ENCODE measurements at places on chromosomes 7 and 10.

DNA sequence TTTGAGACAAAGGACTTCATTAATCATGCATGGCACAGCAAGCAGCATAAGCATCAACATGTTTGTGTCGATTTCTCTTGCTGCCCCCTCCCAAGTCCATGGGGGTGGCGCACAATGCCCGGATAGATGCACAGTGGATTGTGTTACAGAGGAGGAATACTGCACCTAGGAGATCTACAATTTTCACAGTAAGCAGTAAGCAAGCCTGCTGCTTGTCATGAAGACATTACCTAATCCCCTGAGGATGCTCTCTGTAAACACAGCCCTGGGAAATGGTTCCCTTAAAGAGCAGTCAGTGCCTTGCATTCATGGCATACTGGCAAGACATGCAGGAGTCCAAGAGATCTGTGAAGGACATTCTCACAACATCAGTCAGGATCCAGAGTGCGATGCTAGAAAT lies 137.7 kb downstream of the ETV1 start:
- peak; percentile 38 for DNase-seq

- no peak for DNase-seq
Measured at GRCh38 chr10:94208315-94208714, 154.4 kb downstream of the NOC3L start.

DNA sequence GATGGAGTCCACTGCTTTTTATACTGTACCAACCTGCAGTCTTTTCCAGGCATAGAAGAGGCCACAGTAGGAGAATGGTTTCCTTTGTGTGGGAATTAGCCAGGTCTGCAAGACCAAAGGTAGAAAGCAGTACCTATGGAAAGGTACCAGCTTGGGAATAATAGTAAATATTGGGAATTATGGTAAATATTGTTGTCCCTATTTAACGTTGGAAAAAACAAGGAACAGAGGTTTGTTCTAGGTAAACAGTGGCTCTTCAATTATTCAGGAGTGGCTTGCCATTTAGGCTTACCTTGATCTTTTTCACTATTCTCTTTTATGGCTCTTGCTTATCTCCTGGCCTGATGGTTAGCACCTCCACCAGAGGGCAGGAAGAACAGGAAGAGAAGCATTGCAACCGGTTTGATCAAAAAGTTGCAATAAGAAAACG lies 43.9 kb upstream of the GSAP start:
- DNase-seq, result no peak

GRCh38 chr7:17020250-17020649 lies 138.5 kb upstream of the AGR3 start:
- no peak for DNase-seq

DNA sequence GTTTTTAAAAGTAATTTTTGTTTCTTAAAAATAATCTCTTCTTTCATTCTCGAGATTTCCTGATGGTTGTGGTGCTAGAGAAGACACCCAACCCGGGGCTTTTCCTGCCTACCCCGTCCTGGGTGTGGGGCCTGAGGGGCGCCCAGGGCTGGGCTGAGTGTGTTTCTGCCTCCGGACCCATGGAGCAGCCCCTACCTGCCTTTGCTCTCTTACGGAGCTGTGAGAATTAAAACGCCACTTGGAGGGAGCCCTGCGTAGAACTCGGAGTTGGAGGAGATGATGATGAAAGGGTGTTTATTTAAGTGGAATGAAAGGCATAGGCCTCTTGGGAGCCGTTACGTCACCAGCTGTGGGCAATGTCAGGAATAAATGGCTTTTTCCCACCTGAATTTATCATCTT lies 261.8 kb upstream of the SHH start:
- DNase-seq, result no peak

DNA sequence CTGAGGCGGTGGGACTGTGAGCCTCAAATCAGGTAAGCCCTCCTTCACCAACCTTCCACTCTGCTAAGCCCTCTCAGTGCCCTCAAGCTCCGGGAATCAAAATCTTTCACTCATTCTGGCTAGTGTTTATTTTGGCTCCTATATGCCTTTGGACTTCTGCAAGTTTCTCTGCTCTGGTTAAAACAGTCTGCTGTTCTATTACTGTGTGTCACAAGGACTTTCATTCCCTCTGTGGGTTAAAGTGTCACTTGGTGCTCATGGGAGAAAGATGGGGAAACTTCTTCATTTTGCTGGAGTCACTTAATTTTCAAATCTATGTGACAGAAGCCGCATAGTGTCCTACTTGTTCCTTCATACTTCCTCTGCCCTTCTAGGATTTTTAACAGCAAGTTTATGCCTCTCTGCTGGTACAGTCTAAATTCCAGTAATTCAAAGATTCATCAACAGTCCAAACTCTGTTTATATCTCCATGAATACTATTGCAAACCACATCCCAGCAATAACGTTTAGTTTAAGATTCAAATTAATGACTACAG lies 61.3 kb downstream of the CD36 start:
- peak; percentile 16 for DNase-seq

GRCh38 chr10:35377050-35377728 lies 40.9 kb downstream of the CCNY start:
- DNase-seq, result no peak

DNA sequence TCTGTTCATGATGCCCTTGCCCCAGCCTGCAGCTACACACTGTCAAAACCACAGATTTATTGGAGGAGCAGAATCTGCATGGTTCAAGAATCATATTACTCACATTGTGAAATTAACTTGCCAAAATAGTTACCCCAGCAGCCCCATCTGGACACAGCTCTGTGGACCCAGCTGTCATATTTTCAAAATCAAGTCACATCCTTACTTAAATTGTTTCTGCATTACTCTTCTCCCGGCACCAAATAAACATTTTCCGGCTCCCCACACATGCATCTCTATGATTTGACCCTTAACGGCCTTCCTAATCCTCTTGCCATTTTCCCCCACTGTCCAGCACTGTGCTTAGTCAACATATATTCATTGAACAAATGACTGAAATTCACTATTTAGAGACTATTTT lies 43.8 kb upstream of the GPR26 start:
- DNase-seq, result no peak

- no peak for DNase-seq
Measured at GRCh38 chr7:43921423-43921822, 4.8 kb upstream of the UBE2D4 start.

- peak; percentile 61 for DNase-seq
Measured at GRCh38 chr7:106774768-106775551, 90.1 kb upstream of the PIK3CG start.

DNA sequence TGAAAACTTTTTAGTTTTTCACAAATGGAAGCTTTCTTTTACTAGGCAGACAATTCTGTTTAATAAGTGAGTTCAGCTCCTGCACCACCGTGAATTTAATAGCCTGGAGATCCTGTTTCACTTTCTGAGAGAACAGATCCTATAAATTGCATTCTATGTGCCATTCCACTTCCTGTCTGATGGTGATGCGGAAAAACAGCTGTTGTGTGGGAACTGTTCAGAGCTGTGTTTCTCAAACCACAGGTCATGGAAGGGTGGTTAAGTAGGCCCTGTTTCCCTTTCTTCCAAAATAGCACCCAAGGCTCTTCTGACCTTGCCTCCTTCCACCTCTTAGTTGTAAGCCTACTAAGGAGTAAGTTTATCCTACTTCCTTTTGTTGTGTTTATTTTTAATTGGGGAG lies 97.2 kb upstream of the DKK1 start:
- DNase-seq, result peak; percentile 89

GRCh38 chr10:89419548-89419947 lies 5.2 kb downstream of the IFIT5 start:
- peak; percentile 49 for DNase-seq

DNA sequence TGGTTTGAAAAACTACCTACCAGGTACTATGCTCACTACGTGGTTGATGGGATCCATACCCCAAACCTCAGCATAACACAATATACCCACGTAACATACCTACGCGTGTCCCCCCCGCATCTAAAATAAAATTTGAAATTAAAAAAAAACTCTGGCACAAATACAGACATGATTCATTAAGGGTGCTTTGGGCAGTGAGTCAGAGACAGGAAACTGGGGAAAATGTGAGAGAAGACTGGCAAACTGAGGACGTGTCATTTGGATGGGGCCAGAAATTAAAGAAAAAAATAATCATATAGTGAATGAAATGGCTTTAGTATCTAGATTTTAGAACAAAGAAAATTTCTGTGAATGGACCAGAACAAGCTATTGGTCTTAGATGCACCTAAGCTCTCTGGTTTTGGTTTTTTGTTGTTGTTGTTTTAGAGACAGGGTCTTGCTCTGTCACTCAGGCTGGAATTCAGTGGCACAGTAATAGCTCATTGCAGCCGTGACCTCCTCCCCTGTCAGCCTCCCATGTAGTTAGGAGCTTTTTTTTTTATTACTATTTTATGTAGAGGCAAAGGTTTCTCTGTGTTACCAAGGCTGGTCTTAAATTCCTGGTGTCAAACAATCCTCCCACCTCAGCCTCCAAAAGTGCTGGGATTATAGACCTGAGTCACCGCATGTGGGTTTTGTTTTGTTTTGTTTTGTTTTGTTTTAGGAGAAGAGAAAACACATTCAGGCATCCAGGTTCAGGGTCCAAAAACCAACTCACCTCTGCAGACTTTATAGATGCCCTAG lies 5.9 kb upstream of the PRSS58 start:
- peak; percentile 6 for DNase-seq

DNA sequence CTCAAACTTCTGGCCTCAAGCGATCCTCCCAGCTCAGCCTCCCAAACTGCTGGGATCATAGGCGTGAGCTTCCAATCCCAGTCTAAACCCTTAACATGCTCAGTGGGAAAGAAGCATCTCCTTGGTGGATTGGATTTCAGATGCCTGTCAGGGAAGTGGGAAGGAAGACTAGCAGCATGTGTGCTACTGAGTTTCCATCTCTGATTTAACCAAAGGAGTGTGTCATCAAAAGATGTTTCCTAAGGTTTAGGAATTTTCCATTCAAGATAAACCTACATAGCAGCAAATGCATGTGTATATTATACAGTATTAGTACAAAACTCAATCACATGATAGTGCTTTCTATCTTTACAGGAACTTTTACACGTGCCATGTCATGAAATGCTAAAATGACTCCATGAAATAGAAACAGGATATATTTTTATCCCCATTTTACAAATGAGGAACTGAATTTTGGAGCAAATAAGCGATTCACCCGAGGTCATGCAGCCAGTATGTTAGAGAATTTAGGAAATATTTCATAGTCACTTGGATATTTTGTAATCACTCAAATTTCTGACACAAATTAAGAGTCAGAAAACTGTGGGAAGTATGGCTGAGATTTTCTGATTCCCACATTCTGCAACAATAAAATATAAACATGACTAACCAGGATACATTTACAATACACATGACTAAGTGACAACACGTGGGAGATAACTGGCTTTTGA lies 11.4 kb upstream of the TMEM26 start:
- peak; percentile 77 for DNase-seq

DNA sequence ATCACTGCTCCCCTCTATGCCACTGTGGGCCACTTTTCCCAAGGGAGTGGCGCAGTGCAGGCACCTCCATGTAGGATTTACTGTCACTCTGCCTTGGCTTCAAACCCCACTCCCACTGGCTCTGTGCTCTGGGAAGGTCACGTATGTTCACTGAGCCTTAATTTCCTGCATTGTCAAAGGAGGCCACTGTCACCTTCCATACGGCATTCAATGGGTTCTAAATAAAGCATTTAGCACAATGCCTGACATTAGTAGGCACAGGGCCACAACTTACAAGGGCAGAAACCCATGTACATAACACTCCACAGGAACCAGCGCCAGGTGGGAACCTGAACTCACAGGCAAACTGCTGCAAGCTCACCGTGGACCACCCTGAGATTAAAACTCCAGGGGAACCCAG lies 196.4 kb downstream of the USP6NL start:
- no peak for DNase-seq

DNA sequence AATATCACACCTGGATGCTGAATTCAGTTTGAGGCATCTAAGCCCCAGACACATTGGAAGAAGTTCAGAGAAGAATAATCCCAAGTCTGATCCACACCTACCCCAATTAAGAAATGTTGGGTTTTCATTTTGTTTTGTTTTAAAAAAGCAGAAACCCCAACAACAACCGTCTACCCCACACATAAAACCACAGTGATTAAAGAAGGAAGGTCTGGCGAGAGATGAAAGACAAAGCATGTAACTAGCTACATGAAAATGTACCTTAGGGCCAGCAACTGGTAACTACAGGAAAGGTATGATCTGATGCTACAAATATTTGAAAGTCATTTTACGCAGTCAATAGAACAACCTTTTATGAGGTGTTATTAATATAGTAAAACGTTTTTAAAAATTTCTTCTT lies 1112.3 kb downstream of the GATA3 start:
- no peak for DNase-seq

DNA sequence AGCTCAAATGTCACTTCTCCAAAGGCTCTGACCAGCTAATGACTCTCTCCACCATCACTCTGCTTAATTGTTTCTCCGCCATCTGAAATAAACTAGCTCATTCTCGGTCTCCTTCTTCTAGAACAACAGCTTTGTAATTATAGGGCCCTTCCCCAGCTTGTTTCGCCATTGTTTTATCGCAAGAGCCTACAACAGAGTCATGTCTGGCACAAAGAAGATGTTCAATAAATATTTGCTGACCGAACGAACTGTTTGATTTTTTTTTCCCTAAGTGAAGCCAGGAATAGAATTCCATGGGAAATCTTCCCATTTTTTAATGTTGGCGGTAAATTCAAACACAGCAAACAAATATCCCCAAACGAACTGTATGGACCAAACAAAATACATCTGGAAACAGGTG lies 63.8 kb upstream of the NMT2 start:
- no peak for DNase-seq

DNA sequence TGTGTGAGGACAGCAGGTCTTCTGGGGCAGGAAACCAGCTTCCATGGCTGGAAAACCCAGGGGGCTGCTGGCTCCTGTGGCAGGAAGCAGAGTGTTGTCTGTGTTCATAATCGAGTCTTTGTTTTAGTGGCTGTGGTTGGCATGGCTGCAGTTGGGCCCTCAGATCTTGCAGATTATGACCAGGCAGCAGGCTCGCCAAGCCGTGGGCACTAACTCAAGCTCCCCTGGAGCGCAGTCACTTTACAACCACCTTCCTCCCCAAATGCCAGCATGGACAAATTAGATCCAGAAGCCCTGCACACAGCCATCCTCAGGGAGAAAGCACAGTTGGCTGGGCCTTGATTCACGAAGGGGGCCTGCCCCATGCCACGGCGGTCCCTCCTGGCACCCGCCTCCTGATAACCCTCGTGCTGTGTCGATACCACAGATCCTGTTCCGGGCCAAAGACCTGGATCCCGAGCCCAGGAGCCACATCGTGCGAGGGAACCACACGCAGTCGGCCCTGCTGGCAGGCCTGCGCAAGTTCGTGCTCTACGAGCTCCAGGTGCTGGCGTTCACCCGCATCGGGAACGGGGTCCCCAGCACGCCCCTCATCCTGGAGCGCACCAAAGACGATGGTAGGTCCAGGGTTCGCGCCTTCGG lies 552.5 kb upstream of the FOXK1 start:
- no peak for DNase-seq

All from fibroblast of pulmonary artery (primary cell).